ENCODE measurements at places on chromosomes 3 and 15. TPM values are rescaled to one million over a fixed set of nuclear protein-coding genes. Genes with fewer than 3 reads are reported as not detected.

DNA sequence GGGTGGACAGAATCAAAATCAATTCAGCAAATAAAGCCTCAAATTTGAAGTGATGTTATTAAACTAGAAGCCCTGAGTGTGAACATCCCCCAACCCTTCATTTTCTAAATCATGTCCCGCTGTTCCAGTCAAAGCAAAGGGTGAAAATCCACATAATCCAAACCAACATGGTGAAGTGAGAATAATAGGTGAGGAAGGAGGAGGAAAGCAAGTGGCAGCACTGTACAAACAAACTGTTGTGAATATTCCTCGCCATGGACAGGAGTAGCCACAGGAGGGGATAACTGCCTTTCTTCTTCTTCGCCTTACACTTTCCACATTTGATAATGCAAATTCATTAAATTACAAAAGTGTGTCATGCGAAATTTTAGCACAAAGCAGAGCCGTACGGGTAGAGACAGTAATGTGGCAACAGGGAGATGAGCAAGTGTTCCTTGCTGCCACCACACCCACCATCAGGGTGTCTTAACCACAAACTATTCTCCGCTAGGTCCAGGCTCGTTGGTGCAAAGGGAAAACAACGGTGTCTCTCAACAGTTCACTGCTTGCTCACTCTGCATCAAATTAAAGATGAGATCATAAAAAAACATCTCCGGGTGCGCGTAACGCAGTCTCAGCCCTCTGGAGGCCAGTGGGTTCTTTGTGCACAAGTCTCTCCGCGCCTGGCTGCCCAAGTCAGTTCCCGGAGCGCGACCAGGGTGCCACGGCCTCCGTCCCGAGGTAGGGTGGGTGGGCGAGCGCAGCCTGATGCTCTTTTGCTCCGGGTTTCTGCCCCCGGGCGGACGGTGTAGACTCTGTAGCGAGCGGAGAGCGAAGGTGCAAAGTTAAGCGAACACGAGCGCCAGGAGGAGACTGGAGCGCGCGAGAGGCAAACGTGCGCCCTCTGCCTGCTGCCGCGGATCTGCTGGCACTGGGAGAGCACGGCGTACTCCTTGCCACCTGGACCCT, 6.7 kb downstream of the EPHA3 start:
- DNase-seq, result peak; percentile 50

Gene PCSK6
- polyA plus RNA-seq, result 94.8 TPM

Gene HIGD2B
- not detected for polyA plus RNA-seq

Gene TTC21A
- 2.3 TPM for polyA plus RNA-seq

GRCh38 chr3:144557515-144557914, 585.9 kb downstream of the DIPK2A start:
- DNase-seq, result no peak

- DNase-seq, result no peak
Observed at GRCh38 chr3:23748398-23749110, 57.2 kb upstream of the UBE2E1 start.

Gene ISY1
- 13.2 TPM for polyA plus RNA-seq

DNA sequence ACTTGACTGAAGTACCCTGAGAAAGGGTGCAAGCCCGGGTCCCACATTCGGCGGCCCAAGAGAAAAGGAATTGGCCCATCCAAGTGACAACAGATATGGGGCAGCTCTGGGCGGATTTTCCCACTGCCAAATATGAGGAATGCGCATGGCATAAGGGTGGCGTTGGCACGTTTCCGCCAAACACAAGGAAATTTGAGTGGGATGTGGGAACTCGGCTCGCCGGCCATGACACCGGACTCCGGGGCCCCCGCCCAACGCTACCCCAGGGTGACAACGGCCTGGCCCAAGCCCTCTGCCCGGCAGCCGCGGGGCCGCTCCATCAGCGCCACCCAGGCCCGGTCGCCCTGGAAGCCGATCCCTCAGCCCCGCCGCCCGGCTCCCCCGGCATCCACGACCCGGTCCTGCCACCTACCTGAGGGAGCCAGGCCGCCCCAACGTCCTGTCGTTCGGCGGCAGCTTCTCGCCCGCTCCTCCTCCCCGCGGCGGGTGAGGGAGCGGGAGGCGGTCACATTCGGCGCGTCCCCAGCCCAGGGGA, 449 bp downstream of the RAF1 start:
- peak; percentile 72 for DNase-seq

Gene ATP10A
- 0.26 TPM for polyA plus RNA-seq

Gene POPDC2
- 0.16 TPM for polyA plus RNA-seq

- DNase-seq, result no peak
Observed at GRCh38 chr3:12859840-12860239, 18.5 kb upstream of the RPL32 start.
